ENCODE measurements at places on chromosomes 12 and 14.

GRCh38 chr12:89540586-89540985 is 14.7 kb upstream of the POC1B start:
- DNase-seq = no peak

DNA sequence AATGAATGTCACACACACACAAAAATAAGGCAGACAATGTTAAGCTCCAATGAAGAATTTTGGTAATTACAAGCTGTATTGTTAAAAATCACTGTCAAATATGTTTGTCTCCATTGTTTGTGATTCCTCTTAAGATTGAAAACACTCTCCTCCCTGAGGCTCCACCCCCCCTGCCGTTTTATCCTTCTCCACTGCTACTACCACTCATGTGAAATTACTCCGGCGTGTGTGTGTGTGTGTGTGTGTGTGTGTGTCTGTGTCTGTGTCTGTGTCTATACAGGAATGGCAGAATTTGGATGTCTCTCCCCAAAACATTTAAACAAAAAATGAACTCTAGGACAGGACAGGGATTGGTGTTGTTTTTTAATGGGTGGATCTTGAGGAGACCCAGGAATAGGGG is 365.1 kb upstream of the DIO2 start:
- DNase-seq = no peak

GRCh38 chr12:67599691-67600090 is 48.9 kb upstream of the DYRK2 start:
- no peak for DNase-seq

DNA sequence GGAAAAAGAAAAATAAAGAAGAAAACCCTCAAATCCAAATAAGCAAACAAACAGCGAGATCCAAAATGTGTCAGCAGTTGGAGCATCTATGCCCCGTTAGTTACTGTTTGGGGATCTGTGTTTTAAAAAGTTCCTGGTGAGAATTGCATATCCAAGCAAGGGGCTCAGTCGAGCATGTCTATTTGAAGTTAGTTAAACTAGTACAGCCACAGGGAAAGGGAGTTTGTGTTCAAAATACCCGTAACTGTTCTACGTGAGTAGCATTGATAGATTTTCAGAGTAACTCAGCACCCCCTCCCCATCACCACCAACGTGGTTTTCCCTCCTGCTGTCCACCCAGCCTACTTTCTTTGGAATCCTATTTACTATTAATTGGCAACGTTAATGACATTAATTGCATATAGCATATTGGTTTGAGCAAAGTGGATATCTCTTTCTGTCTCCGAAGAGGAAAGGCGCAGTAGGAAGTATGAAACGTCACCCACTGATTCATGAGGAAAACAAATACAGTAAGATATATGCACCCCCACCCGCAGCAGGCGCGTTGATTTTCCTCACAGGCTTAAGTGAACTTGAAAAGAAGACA is 1.5 kb downstream of the NPAS3 start:
- DNase-seq = no peak

DNA sequence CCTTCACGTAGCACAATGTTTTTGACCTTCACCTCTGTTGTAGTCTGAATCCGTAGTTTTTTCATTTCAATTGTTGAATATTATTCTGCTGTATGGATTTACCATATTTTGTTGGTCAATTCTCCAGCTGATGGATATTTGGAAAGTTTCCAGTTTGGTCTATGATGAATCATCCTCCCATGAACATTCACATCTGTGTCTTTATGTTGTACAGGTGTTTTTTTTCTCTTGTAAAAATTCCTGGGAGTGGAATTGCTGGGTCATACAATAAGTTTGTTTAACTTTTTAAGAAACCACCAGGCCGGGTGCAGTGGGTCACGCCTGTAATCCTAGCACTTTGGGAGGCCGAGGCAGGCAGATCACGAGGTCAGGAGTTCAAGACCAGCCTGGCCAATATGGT is 36.7 kb upstream of the GNG2 start:
- no peak for DNase-seq

- no peak for DNase-seq
Measured at GRCh38 chr12:113224955-113225354, 3.7 kb downstream of the TPCN1 start.

DNA sequence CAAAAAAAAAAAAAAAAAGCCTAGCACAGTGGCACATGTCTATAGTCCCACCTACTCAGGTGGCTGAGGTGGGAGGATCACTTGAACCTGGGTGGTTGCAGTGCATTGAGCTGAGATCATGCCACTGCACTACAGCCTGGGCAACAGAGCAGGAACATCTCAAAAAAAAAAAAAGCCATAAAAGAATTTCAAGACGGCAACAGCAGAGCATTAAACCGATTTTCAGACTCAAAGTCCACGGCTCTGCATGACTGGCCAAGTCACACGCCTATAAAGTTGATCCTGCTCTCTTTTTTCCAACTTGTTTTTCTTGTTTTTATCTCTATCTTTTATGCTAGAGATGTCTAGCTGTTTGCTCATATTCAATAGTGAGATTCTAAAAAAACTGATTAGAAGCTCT is 45.3 kb downstream of the FBXO34 start:
- DNase-seq = no peak

DNA sequence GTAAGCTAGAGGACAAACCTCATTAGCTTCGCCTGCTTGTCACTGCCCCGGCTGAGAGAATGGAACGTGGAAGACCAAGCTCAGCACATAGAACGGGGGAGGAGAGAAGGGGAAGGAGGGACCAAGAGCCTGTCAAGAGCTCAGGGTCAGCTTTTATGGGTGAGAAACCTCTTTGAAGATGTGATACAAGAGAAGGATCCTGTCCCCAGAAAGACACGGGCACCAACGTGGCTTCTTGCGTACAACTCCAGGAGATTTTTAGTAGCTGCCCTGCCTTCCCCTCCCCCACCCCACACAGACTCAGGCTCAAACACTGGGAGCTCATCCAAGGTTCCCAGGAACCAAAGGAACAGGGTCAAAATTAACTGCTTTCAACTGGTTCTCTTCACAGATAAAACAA is 34.7 kb downstream of the APPL2 start:
- DNase-seq = no peak

DNA sequence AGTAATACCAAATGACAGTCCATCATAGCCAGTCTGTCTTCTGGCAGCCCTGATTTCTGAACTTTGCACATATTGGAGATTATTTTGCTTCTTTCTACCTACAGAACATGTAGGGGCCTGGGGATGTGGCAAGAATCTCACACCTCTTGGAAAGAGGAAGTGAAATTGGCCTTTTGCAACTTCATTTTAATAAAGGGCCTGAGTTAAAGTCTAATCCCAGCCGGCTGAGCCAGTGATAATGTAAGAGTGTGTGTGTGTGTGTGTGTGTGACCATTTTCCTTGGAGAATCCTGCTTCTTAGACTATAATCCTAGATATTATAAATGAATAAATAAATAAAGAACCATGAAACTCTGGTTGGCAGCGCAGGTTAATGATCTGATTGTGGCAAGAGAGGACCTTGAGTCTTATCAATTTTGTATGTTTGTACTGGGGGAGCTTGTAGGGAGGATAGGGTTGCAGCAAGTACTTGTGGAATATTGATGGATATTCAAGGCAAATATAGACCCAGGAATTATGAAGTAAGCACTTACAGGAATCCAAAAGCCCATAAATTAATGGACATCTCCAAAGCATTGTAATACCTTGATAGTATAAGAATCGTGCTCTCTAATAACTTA is 233.2 kb upstream of the AMIGO2 start:
- DNase-seq = no peak

GRCh38 chr14:104558231-104559027 is 21.1 kb upstream of the C14orf180 start:
- no peak for DNase-seq

GRCh38 chr12:56296295-56296694 is 3.8 kb downstream of the CS start:
- DNase-seq = no peak

DNA sequence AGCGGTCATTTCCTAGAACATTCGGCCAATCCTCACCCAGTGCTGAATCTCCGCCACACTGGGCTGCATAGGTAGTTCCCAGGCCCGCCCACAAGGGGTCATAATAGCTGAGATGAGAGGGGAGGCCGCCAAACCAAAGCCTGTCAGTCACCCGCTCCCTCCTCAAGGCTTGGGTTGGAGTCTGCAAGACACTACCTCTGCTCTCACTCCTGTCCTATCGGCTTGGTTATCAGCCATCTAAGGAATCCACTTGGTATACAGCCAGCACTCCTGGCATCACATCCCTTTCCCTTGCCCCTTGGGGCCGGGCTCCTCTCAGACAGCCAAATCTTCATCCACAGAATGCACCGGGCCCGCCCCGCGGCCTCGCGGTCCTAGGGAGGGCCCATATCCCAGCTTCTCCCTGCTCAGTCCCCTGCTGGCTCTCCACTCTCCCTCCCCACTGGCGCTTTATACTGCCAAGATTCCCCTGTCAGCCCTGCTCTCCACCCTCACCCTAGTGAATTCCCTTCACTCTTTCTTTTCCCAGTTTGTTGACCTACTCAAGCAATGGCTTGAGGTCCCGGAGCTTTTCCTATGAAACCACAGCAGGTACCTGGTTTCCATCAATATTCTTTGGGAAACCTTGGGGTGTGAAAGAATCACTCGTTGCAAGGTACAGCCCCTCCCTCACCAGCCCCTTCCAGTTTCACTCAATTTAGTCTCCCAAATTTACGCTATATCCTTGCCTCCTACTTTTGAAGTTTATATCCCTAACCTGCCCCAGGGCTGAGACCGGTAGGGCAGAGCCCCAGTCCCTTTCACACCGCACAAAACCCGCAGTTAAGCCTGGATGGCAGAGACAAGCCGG is 1.4 kb downstream of the IFFO1 start:
- peak; percentile 73 for DNase-seq

- DNase-seq = no peak
Measured at GRCh38 chr12:12138203-12139154, 67.7 kb downstream of the BCL2L14 start.

DNA sequence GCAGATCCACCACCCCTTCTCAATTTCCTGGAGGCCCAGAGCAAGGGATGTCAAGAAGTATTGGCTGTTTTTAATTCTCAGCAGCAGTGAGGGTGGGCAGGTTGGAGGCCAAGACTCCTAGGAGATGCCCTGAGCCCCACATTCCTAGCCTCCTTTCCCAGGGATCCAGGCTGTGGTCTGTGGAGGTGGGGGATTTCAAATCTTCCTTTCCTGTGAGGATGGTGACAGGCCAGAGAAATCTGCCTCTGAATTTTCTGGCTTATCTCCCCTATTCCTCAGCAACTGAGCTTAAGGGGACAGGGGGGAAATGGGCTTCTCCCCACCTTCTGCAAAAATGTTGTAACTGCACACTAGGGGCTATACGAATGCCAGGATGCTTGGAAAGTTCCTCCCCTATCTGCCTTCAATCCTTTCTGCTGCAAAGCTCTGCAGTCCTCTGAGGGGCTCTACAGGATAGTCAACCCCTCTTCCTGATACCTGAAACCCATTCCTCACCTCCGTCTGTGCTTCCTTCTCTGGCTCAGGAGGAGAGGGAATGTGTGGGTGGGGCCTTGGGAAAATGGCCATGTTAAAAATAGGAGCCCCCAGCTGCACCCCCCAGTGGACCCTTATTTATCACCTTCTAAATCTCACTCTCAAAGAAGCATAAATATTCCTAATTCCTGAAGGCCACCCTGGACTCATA is 6.6 kb downstream of the GPR84 start:
- no peak for DNase-seq

- no peak for DNase-seq
Measured at GRCh38 chr12:123267991-123268843, 3.4 kb downstream of the CDK2AP1 start.

DNA sequence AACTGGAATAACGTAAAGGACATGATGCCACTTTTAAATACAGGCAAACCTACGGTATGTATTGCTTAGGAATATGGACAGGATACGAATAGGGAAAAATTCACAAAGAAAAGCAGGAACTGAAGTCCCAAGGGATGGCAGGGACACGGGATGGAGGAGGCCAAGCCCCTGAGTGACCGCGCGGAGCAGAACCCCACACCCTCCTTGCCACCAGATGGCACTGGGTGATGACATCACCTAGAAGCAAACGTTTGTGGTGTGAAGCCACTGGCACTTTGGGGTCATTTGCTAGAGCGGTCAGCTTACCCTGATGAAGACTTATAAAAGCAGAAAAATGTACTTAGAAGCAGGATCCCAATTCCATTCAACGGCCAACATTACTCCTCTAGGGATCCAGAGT is 9.4 kb downstream of the DHX37 start:
- DNase-seq = no peak

GRCh38 chr14:92756446-92756845 is 8.0 kb upstream of the LGMN start:
- DNase-seq = no peak

DNA sequence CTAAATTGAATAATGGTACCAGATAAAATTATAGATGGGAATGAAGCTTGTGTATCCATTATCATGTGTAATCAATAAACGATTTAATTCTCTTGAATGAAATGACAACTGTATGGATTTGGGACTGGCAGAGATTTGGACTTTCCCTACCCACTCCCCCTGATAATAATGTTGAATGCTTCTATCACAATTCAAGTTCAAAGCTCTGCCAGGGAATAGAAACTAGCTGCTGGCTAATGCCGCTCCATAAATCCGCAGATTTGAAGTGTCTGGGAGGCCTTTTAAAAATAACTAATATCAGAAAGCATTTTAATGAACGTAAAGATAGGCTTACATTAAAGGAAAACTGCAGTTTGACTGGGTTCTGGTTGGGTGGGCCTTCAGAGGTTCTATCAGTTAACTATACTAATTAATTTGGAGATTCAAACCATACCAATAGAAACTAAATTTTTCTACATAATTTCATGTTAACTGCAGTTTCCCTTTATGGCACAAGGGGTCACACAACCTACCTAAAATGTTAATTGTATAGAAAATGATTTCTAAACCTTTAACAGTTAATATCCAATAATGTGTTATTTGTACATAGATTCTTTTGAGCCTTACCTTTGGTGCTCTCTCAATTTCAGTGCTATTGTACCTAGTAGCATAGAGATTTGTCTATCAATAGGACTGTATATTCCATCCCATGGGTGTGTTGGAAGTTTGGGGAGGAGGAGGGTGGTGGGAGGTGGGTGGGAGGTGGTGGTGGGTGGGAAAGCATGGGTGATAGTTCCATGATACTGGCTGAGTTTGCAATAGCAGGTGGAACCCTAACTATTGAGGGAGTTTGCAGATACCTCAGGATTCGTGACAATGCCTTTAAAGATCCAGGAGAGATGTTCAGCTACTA is 4.9 kb downstream of the HNRNPA1 start:
- no peak for DNase-seq

- no peak for DNase-seq
Measured at GRCh38 chr12:19453961-19454360, 14.7 kb downstream of the AEBP2 start.

GRCh38 chr12:112283546-112283945 is 98.7 kb downstream of the HECTD4 start:
- DNase-seq = no peak

- DNase-seq = no peak
Measured at GRCh38 chr12:106021516-106021915, 117.2 kb downstream of the NUAK1 start.
